ENCODE measurements at places on chromosomes 11 and 22.

DNA sequence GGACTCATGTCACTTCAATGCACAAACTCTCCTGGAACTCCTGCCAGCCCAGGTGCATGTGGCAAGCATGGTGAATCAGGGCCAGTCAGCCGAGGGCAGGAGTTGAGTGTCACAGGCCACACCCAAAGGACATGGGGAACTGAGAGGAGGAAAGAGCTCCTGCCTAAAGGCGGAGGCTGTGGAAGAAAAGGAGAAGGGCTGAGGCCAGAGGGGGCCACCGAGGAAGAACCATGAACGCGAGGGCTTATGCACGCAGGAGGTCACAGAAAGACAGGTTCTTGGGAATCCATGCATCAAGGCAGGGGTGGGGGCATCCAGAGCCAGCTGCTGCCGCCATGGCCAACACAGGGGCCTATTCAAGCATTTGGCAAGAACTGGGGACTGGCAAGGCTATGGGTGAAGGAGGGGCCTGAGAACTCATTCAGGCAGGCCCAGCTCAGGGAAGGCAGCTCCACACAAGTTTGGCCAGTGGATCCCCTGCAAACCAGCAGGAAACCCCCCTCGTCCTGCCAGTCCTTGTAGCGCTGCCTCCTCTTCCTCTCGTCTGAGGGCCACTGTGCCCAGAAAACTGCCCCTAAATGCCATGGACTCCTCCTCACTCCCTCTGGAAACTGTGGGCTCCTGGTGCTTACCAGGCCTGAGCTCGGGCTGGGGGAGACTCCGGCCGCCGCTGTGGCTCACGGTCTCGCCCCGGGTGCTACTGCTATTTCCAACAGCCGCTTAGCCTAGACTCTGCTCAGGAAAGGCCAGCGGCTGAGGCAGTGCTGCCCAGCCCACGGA, 15.4 kb downstream of the PPM1F start:
- peak; percentile 75 for DNase-seq

DNA sequence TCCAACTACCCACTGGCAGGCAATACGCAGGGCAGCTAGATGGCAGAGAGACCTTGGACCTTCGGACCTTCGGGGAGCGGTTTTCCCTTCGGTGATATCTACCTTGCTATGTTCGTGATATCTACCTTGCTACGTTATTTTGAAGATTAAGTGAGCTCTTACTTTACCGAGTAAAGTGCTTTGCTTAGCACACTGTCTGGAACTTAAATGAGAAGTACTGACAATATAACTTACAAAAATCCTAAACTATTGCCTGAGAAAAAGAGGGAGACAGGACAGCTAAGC, 1.0 kb upstream of the PRDM10 start:
- no peak for DNase-seq

DNA sequence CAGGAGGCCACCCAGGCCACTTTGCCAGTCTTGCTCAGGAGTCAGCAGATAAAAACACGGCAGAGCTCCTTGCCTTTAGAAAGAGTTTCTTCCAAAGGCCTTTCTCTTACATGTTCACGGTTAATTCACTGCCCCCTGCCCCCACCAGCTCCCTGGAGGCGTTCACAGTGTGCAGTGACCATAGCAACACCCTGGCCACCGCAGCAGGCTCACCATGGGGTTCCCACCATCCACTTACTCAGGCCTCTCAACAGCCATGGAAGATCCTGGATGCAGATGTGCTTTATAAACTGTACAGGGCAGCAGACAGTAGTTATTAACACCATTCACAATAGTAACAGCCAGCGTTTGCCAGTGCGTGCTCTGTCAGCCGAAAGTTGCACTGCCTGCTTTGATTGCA, 10.6 kb upstream of the MYO7A start:
- no peak for DNase-seq

DNA sequence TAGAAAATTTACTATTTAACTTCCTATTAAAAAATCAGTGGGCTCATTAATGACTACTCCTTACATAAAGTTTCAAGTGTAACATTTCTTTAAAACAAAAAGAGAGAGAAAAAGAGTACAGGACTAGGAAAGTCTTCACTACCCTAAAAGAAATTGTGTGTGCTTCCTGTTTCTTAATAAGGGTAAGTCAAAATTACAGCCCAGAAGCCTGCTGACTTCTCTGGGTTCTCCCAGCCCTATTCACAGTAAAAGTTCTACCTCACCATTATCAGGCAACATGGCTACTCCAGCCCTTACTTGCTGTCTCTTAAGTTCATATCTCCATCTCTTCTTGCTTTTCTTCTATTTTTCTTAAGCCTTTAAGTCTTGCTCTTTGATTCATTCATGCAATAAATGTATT, 20.3 kb upstream of the ZC3H12C start:
- DNase-seq, result no peak

- DNase-seq, result peak; percentile 52
Observed at GRCh38 chr22:29257751-29258181, 10.0 kb downstream of the RHBDD3 start.

- no peak for DNase-seq
Observed at GRCh38 chr11:14543260-14543659, 23.1 kb upstream of the PSMA1 start.

DNA sequence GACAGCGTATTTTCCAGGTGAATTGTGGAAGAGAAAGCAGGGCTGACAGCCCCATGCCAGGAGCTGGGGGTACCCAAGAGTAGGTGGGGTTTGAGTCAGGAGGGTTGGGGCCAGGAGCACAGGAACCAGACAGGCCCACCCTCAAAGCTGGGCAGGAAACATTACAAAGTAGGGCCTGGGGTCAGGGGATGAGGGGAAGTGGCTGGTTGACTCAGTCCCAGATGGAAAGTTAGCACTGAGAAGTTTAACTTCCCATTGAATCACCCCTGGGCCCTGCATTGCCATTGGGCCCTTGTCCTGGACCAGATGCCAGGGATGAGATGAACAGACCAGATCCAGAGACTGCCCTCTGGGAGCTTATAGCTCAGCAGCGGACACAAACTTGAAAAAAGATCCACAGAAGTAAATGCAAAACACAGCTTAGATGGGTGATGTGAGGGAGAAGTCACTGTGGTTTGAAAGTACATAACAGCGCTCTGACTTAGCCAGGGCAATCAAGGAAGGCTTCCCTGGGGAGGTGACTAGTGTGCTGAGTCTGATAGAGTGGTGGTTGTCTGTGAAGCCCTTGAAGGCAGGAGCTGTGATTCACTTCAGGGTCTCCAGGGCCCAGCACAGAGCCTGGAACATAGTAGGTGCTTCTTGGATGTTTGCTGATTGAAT, 2.2 kb downstream of the MAFF start:
- no peak for DNase-seq

DNA sequence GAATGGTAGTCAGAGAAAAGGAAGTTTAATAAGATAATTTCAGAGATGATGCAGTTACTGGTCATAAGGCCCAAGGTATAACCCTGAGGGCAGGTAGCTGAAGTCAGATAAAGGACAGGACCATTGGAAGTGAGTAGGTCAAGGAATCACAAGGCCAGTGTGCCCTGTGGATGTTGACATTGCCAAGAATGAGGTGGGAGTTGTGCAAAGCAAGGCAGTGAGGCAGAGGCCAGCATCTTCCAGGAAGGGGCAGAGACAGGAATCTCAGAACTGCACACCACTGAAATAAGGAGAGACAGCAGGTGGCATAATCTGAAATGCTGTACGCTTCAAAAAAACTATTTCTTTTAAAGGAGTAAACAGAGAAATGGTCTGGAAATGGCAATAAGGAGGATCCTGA, 61.4 kb downstream of the ABTB2 start:
- no peak for DNase-seq

GRCh38 chr22:47153854-47154525, 391.5 kb downstream of the TBC1D22A start:
- no peak for DNase-seq

DNA sequence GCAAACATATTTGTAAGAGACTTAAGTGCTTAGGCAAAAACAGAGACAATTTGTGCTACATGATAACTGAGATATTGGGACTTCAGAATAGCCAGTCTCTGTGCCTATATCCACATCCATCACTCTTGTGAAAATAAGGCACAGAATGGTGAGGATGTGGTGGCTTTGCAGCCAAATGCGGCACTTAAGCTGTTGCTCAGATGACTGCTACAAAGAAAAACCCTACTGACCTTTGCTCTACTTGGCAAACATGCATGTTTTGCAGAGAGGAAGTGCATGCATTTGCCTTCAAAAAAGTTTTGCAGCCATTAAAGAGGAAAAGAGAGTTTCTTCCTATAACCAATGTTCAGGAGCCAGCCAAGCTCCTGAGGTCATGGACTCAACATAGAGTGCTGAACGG, 675.0 kb upstream of the KIRREL3 start:
- no peak for DNase-seq

GRCh38 chr22:43393132-43393843, 18.5 kb upstream of the MPPED1 start:
- DNase-seq, result no peak

GRCh38 chr22:46019351-46019750, 42.4 kb upstream of the WNT7B start:
- no peak for DNase-seq

DNA sequence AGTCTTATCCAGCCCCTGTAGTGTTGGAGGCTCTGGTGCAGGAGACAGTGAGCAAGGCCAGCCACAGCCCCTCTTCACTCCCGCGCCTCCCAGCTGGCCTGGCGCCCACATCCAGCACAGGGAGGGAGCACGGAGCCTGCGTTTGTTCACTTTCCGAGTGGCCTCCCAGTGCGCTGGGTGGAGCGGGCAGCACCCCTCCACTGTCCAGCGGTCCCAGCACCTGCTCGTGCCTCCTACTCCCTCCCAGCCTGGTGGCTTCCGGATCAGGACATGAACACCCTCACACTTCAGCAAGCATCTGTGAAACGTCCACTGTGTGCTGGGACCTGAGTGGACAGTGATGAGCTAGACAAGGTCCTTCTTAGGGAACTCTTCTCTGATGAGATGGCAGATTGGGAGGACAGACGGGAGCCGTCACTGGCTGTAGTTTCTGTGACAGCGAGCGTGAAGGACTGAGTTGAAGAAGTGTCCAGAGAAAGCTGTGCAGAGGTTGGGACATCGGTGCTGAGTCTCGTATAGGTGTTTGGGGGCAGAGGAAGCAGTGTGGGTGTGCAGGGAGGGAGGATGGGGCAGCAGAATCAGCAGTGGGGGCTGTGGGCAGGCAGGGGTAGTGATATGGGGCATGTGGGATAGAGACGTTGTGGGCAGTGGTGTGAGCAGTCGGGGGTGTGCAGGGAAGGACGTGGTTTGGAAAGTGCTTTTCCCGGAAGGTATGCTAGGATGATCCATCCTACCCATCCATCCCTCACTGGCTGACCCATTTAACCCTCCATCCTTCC, 256.8 kb downstream of the TBC1D22A start:
- no peak for DNase-seq

DNA sequence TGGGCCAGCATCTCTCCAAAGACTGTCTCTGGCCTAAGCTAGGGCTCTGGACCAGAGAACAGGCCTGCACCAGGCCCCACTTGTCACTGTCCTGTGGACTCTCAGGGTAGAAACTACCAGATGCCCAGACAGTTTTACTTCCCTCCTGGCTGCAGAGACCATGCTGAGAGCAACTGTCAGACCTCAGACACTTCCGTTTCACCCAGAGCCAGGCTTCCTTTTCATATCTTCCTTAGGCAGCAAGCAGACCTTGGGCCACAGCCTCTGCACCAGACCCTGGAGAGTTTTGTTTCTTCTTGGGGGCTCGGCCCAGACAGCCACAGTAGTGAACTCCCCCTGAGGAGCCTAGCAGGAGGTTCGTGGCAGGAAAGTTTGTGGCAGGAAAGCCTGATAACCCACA, 12.1 kb upstream of the FCHSD2 start:
- DNase-seq, result no peak

GRCh38 chr22:35547987-35548721, 7.5 kb downstream of the RASD2 start:
- no peak for DNase-seq

DNA sequence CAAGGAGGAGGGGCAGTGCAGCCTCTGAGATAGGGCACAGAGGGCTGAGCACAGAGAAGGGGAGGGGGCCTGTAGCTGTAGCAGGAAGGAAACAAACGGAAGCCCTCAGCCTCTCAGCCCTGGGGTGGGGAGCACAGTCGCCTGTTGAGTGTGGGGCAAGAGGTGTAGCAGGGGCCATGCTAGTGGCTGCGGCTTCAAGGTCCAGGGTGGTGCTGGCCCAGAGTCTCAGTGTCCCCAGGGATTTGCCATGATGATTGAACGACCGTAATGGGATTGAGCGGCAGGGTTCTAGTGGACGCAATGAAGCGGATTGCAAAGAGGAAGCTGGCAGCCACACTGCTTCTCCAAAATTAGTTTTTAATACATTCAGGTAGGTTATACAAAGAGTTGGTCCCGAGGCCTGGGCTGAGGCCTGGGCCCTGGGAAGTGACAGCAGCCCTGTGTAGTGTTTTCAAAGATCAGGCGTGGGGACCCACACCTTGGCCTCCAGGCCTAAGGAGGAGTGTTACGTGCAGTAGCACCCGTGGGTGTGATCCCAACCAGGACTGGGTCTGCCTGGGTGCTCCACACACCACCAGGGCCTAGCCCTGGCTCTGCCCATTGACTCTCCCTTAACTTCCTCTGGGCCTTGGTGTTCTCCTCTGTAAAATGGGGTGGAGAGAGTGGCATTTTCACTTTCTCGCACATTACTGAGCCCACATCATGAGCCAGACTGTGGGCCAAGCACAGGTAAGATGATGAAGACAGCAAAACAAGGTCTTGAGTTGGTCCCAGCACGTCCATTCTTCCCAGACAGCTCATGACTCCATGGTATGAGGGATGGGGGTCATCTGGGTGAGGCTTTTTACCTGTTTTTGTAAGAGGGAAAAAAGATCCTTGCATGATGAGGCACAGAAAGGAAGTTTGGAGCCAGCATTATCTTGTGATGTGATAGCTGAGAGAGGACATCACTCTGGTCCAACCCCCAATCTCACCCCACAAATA, 13.1 kb downstream of the LRRC32 start:
- DNase-seq, result no peak

- DNase-seq, result no peak
Observed at GRCh38 chr22:45594123-45594941, 77.3 kb upstream of the ATXN10 start.

- DNase-seq, result no peak
Observed at GRCh38 chr11:78838417-78838816, 263.8 kb upstream of the NARS2 start.

- no peak for DNase-seq
Observed at GRCh38 chr11:78428773-78429172, 11.2 kb upstream of the GAB2 start.

- no peak for DNase-seq
Observed at GRCh38 chr11:4695442-4695841, 2.2 kb downstream of the OR51E2 start.

DNA sequence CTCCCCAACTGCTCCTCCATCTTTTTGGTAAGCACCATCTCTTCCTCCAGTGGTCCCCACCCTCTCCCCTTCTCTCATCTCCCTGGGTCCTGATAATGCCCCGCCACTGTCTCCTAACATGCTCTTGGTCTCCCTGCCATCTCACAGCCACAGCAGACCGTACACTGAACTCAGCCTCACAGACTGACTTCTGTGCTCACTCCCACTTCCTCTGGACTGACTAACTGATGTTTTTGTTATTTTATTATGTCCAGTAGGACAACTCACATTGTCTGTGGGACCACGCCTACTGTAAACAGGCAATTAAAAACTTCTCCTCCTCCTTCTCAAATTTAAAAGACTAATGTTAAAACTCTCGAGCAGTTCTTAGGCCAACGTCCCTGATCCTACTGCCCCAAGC, 2.6 kb upstream of the GNAZ start:
- no peak for DNase-seq

- DNase-seq, result peak; percentile 93
Observed at GRCh38 chr11:61922539-61922938, 5.2 kb upstream of the RAB3IL1 start.

GRCh38 chr11:114158886-114159285, 99.4 kb downstream of the ZBTB16 start:
- DNase-seq, result no peak
